AG04450 (cell line): ENCODE measurements at places on chromosomes 11 and 22. TPM values are rescaled to one million over a fixed set of nuclear protein-coding genes. Genes with fewer than 3 reads are reported as not detected.

- no peak for DNase-seq
Observed at GRCh38 chr11:10208131-10208575, 85.9 kb downstream of the SBF2 start.

GRCh38 chr22:36358533-36359469 lies 29.0 kb downstream of the MYH9 start:
- no peak for DNase-seq

DNA sequence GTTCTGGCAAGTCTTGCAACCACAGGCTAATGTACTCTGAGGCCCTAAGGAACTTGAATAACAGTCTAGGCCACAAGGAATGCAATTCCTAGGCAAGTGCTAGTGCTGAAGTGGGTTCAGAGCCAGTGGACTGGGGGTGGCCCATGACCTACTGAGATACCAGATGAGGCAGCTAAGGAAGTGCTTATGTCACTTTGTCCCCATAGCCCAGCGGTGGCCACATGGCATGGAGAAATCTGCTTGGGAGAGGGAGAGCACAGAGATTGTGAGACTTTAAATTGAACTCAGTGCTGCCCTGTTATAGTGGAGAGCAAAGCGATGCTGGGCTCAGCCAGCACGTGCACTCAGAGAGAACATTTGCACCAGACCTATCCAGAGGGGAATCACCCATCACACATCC lies 629.5 kb downstream of the JRKL start:
- no peak for DNase-seq

DNA sequence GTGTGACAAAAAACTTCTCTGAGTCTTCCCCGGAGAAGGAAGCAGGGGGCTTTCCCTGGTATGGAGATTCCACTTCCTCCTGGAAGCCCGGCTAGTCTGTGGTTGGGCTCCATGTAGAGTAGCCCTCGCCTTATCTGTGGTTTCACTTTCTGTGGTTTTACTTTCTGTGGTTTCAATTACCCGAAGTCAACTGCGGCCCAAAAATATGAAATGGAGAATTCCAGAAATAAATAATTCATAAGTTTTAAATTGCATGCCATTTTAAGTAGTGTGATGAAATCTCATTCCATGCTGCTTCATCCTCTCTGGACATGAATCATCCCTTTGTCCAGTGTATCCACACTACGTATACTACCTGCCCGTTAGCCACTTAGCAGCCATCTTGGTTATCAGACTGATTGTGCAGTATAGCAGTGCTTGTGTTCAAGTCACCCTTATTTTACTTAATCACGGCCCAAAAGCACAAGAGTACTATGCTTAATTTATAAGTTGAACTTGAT lies 275.0 kb upstream of the SESN3 start:
- no peak for DNase-seq

SEPTIN3 gene
- 0.22 and 0.24 TPM in 2 replicates for polyA plus RNA-seq

OR5B21 gene
- polyA plus RNA-seq = not detected in 2 replicates
